ENCODE measurements at places on chromosomes 5 and 9.

DNA sequence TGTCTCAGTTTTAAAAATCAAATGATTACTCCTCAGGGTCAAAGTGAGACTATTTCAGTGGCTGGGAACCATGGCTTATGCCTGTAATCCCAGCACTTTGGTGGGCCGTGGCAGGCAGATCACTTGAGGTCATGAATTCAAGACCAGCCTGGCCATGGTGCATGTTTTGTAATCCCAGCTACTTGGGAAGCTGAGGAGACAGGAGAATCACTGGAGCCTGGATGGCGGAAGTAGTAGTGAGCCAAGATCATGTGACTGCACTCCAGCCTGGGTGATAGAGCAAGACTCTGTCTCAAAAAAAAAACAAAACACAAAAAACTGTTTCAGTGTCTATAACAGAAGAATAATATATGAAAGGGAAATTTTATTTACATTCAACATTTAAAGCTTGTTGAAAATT, 182.9 kb downstream of the ARHGEF28 start:
- DNase-seq = no peak

- DNase-seq = no peak
These were observed 7.4 kb downstream of the BRD3OS start for GRCh38 chr9:134032456-134033222.

- DNase-seq = peak; percentile 88
These were observed 9.4 kb upstream of the RPS14 start for GRCh38 chr5:150458802-150459557.

DNA sequence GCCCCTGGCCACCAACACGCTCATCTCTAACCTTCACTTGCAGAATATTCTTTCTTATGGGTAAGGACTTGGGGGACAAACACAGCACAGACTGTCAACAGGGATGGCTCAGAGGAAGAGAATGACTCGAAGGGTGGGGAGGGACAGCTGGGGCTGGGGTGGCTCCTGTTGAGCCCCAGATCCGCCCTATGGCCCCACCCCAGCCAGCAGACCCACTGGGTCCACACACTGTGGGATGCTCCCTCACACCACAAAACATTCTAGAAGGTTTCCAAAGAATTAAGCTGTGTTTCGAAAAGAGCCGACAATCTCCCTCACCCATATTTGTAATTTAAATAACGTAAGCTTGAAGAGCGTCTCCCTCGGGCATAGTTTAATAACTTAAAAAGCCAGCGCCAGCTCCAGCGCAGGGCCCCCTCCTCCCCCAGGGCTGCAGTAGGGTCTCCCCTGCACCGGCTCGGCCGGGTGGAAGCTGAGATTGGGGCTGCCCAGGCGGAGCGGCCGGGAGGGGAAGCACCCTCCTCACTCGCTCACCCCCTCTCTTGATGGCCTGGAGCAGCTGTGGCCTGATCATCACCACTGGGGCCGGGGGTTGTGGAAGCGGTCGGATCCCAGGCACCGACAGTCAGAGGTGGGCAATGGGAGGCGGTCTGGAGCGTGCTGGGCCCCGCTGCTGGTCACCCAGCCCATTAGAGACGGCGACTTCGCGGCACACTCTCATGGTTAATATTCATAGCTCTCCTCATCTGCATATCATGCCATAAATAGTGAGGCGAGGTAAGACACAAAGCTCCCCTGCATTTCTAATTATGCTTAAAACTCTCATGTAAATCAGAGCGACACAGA, 37.6 kb downstream of the NACC2 start:
- no peak for DNase-seq

DNA sequence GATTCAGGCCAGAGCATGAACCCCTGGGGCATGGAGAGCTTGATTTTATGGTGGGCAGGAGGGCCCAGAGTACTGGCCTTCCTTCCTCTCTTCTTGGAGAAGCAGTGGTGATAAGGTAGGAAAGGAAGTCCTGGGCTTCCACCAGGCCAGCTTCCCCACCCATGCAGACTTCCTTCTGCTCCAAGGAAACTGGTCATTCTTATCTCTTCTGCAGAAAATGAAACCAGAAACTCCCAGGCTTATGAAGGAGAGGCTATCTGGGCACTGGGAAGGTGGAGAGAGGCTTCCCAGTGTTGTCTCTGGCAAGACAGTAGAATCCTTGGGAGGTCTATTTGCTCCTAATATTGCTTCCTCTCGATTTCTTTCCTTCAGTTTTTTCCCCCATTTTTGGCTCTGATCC, 110.5 kb upstream of the EQTN start:
- no peak for DNase-seq

DNA sequence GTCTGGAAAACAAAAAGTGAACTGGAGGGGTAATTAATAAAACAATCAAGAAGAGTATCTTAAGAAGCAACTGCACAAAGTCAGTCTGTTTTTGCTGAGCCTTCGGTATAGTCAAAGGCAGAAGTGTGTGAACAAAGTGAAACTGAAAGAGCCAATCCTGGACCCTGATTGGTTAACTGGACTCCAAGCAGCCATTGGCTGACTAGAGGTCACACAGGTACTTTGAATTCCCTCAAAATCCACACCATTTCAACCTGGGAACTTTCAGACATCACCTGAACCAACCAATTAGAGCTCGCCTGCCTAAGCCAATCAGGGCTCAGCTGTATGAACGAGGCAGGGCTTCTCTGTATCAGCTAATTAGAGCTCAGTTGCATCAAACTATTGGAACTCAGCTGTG, 286.7 kb downstream of the TLE4 start:
- peak; percentile 44 for DNase-seq

GRCh38 chr9:27142299-27142930, 33.4 kb downstream of the TEK start:
- DNase-seq = no peak

DNA sequence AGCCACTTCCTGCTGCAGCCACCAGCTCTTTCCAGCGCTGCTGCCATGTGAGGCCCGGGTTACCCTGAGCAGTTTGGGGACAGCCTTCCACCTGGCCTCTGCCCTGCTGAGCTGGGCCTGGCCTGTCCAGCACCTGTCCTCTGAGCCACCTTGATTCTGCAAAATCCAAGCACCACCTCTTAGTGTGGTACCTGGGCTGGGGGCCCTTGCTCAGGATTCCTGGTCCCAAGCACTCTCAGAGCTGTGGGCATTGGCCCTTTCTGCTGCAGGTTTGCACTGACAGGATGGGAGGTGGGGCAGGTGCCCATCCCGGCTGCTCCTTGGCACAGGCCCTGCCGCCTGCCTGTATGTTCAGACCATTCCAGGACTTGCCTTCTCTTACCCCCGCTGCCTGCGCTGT, 309.2 kb upstream of the IRX4 start:
- DNase-seq = no peak

DNA sequence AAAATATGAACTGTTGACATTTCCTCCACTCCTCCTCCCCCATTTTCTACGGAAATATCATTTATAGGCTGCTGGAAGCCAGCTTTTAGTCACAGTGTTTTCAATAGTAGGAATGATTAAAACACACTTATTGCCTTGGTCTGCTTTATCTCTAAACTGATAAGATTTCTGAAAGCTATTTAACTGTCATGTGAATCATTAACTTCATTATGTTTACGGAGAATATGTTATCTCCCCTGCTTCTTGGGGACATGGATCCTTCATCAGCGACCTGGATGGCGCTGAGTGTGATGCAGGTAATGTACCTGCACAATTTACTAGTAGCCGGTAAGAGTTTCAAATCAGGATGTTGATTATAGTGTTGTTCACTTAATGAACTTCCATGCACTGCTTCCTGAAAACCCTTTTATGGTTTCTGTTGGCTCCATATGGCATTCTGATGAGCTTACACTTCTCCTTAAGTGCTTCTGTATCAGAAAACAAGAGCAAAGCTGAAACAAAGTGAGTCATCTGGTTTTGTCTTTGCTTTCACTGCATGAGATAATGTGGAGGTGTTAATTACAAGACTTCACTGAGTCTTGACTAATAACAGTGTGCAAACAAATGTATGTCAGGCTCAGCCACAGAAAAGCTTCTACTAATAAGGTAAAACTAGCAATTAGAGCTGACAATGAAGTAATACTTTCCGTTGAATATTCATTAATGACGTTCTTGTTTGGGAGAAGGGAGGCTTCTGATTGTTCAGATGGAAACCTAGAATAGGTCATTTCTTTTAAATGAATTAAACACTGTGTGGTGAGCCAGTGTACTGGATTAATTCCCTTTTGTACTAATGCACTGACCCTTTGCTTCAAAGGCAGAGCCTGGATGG, 162.4 kb upstream of the ZNF608 start:
- DNase-seq = no peak
